ENCODE measurements at places on chromosomes 6 and 20.

DNA sequence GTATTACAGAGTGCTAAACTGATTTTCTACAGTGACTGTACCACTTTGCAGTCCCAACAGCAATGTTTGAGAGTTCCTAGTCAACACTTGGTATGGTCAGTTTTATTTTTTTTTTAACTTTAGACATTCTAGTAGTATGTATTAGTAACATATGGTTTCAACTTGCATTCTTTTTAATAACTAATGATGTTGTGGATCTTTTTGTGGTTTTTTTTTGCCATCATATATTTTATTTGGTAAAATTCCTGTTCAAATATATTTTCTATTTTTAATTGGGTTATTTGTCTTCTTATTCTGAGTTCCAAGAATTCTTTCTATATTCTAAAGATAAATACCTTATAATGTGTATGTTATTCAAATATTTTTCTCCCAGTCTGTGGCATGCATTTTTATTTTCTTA, 189.4 kb upstream of the ECI2 start:
- H3K4me1 ChIP-seq, result no peaks in the 10 kb centered on the region
- no peaks in the 10 kb centered on the region for H3K36me3 ChIP-seq
- no peaks in the 10 kb centered on the region for H3K27me3 ChIP-seq
- DNase-seq, result no peak

GRCh38 chr6:157592541-157592940, 211.6 kb downstream of the ZDHHC14 start:
- H3K27me3 ChIP-seq, result no peaks in the 10 kb centered on the region
- H3K4me1 ChIP-seq, result peaks cover 2% of the 10 kb centered on the region
- H3K36me3 ChIP-seq, result no peaks in the 10 kb centered on the region

- H3K36me3 ChIP-seq, result no peaks in the 10 kb centered on the region
- H3K27ac ChIP-seq, result no peak overlapping the region
- DNase-seq, result no peak
- no peaks in the 10 kb centered on the region for H3K27me3 ChIP-seq
- no peak overlapping the region for H3K4me3 ChIP-seq
These were observed 42.5 kb upstream of the NELFCD start for GRCh38 chr20:58938541-58938940.

GRCh38 chr6:166346965-166347364, 4.6 kb upstream of the SFT2D1 start:
- H3K4me1 ChIP-seq, result peaks cover 8% of the 10 kb centered on the region
- no peaks in the 10 kb centered on the region for H3K27me3 ChIP-seq
- H3K27ac ChIP-seq, result no peak overlapping the region
- H3K36me3 ChIP-seq, result no peaks in the 10 kb centered on the region
- H3K4me3 ChIP-seq, result no peak overlapping the region

All from CD4-positive, alpha-beta T cell (primary cell).